ENCODE measurements at places on chromosomes 7 and 10.

DNA sequence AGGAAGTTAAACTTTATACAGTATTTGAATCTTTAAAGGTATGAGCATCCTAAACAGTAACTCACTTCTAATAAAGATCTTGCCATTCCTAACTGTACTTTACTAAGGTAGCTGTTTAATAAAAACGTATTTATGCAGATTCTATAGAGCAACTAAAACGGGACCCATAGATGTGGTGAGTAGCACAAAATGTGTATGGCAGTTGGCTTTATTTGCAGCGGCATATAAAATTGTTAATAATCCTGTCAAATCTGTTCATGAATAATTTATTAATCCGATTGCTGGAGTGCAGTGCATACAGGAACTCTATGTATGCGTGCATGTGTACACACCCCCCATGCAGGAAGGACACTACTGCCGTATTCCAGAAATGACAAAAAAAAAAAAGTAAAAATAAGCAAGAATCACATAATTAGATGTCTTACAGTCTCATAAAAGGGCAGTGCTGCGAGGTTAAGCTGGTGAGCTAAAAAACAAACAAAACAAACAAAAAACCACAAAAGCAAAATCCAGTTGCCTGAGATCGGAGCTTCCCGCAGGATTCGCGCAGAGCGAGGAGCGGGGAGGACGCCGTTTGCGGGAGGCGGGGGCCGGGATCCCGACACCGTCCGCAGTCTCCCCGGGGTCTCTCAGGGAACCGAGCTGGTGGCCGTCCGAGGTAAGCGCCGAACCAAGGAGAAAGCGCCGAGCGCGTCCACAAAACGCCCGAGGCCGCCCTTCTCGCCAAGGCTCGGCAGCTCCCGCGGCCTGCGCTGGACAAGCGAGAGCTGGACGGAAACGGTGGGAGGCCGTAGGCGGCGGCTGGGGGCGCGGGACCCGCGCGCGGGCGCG lies 518 bp upstream of the COMMD3 start:
- no peak for DNase-seq

- no peak for DNase-seq
Observed at GRCh38 chr10:49123981-49124950, 8.9 kb upstream of the VSTM4 start.

GRCh38 chr7:91276909-91277308 lies 12.7 kb downstream of the FZD1 start:
- no peak for DNase-seq

- DNase-seq = no peak
Observed at GRCh38 chr10:48895803-48896195, 43.8 kb downstream of the LRRC18 start.

DNA sequence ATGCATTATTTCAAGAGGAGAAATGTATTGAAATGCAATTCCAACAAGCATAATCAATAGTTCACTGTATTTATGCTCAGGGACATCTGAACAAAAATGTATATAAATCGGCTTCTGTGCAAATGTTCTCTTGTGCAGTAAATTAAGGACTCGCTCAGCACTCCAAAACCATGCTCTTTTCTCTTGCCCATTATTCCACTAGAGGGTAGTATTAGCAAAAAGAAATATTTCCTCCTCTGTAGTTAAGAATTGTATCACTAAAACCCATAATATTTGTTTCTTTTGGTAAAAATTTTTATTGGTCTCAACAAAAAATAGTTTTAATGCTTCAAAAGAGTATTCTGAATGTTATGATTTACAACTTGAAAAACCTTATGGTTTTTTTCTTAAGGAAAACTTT lies 803.1 kb downstream of the PCDH15 start:
- no peak for DNase-seq

DNA sequence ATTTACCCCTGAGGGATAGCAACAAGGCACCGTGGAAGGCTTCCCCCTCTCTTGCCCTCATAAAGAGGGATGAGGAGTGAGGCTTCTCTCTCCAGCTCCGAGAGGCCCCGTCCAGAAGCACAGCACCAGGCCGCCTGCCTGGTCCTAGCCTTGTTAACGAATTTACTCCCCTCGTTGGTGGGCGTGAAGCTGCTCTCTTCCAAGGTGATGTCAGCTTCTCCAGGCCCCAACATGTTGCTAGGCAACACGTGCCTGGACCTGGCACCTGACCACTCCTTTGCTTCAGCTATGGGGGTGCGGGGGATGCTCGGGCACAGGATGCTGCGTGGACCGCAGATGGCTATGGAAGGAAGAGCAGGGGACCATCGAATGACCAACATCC lies 135.2 kb upstream of the MGMT start:
- DNase-seq = no peak

GRCh38 chr10:101597091-101597900 lies 9.2 kb downstream of the DPCD start:
- DNase-seq = no peak

- no peak for DNase-seq
Observed at GRCh38 chr7:108071551-108071950, 58.6 kb downstream of the LAMB4 start.

- DNase-seq = no peak
Observed at GRCh38 chr7:72020311-72020710, 391.8 kb downstream of the CALN1 start.

DNA sequence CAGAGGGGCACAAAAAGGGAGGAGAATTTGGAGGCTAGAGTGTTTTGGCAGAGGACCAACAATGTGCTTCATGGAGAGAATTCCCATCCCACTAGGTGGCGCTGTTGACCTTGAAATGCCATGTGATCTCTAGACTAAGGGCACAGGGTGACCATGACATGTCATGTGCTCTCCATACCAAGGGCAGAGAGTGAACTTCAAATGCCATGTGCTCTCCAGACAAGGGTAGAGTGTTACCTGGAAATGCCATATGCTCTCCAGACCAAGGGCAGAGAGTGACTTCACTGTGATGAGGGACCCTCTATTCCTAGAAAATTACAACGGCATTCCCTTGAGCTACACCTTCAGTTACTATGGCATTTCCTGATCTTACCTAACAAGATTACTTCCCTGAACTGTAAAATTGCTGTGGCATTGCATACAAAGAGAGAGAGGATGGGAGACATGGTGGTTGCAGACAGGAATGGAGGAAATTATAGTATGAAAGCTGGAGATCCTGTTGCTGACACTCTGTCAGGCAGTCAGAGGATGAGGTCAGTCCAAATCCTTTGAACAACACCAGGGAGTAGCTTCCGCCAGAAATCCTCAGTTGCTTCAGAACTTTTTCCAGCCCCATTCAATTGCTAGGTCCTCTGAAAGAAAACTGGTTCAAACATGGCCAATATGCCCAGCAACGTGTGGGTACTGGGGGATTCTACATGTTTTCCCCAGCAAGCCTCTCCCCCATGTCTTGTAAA lies 60.9 kb upstream of the ACSM6 start:
- peak; percentile 73 for DNase-seq

DNA sequence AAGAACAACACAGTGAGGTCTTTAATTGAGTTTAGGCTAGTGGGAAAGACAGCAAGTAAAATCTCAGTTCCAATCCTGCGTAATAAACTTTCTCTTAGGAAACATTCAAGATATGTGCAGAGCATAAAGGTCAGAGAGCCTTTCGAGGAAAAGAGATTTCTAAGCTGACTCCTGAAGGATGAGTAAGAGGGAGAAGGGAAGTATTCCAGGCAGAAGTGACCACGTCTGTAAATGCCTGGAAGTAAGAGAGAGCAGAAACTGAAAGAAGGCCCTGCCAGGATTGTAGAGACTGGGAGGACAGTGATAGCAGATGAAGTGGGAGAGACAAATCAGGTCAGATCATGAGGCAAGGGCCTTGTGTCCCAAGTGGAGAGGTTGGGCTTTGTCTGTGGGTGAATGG lies 41.8 kb downstream of the PNLIPRP3 start:
- DNase-seq = no peak

- no peak for DNase-seq
Observed at GRCh38 chr7:7820409-7820808, 102.0 kb upstream of the RPA3 start.

DNA sequence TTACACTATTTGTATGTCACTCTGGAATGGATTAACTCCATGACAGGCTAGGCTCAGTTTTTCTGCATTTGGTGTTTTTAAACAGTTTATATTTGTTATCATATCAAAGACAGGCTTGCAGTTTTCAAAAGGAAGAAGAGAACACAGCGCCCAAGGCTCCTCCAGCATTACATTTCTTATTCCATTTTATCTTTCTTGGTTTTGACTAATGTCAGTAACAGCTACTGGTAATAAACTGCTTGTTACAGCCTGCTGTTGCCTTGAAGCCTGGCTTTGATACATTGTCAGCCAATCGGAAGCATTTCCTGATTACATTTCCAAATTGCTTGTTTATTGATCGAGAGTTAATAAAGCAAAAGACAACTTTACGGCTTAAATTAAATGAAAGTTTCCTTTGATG lies 166.0 kb upstream of the MDFIC start:
- no peak for DNase-seq

- DNase-seq = no peak
Observed at GRCh38 chr10:95739056-95739455, 16.9 kb upstream of the ENTPD1 start.

DNA sequence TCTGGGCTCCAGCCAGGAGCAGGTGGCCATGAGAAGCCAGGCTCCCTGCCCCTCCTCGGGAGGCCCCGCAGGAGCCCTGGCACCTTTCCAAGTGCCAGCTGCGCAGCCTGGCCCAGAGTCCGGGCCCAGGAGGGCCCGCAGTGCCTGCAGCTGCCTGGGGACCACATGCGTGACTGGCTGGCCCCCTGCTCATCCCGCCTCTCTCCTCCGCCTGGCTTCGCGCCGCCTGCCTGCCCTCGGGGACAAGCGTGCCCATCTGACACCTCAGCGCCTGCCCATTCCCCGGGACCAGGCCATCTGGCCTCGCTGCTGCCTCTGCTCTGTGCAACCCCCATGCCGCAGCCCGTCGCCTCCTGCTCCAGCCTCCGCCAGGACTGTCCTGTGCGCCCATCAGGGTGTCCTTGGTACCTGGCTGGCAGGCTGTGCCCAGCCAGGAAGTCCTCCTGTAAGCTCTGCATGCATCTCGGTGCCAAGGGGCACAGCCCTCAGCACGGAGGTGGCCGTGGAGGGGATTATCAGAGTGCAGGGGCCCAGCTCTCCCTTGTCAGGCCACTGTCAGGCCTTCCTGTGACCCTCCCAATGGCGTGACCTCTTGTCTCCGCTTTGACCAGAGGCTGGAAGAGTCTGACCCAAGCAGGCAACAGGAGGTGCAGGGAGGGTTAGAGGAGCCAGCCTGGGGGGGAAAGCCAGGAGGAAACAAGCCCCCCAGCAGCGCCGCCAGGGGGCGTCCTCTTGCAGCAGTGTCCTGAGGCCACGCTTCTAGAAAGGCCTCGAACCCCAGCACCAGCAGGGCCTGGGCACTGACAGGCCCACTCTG lies 50.5 kb downstream of the TMEM209 start:
- DNase-seq = no peak

DNA sequence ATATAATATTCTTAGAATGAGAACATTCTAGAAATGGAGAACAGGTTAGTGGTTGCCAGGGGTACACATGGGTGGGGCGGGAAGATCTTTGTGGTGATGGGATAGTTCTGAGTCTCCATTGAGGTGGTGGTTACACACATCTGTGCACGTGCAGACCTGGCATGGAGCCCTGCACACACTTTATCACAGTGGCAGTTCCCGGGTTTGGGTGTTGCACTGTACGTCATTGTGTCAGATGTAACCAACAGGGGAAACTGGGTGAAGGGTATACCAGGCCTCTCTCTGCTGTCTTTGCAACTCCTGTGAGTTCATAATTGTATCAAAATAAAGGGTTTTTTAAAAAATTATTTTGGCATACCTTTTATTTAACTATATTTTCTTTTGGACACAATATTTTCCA lies 51.1 kb downstream of the LMTK2 start:
- no peak for DNase-seq

GRCh38 chr10:13955409-13956068 lies 368.8 kb downstream of the PRPF18 start:
- DNase-seq = peak; percentile 48

- no peak for DNase-seq
Observed at GRCh38 chr10:73854310-73854709, 20.0 kb downstream of the CAMK2G start.

DNA sequence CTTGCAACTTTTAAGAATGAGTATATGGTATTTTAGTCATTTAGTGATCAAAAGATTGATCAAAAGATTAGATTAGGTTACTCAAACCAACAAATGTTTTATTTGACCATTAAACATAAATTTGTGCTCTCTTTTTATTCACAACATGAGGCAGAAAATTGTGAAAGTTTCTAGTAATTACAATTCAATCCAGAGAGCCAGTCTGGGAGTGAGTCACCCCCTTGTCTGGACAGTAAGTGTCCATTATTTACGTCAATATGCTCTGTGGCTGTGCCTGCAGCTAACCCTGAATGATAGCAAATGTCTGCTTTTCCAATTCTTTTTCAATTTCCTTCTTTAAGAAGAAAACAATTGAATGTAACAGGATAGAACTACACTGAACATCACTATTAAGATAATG lies 27.9 kb downstream of the GNG11 start:
- peak; percentile 90 for DNase-seq

- no peak for DNase-seq
Observed at GRCh38 chr7:148790850-148791249, 92.1 kb downstream of the CUL1 start.

DNA sequence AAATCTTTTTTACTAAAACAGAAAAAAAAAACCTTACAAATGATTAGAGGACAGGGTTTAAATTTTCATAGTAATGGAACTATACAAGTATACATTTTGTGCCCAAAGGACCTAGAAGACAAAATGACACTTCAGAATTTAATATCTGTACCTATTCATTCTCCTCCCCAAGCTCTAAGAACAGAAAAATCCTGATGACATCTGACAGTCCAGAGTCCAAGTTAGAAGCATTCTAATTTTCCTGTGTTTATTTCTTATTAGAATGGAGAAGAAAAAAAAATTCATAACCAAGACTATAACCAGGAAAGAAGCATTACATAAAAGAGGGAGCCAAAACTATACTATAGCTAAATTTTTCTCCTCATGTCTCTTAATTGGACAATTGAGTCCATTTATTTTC lies 138.9 kb upstream of the SLC13A1 start:
- no peak for DNase-seq

DNA sequence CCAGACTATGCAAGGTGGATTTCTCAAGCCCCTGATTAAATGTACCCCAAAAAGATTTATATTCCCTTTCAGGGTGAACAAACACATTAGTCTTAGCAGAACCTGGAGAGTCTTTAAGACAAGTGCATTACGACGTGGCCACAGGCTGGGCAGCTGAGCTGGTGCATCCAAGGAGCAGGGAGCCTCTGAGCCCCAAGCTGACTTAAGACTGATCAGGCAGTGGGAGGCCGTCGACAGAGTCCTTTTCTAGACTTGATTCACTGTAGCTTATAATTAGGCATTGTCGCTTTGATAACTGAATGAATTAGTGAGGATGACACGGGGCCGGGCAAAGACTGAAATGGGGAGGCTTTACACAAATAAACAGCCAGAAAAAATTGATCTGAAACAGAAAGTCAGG lies 353.2 kb downstream of the GPAM start:
- no peak for DNase-seq

DNA sequence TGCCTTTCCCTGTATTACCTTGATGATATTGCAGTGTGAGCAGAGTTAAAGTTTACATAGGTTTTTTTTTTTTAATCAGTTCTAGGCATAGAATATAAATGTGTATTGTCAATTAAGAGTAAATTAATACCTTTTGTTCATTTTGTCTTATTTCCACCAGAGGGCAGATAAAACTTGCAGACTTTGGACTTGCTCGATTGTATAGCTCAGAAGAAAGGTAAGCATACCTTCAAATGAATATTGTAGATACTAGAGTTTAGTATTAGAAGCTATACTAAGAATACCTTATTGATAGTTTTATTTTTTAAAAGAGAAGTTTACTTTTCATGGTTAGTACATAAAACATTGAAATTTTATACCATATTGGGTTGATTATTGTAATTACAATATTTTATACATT lies 86.8 kb downstream of the MPLKIP start:
- no peak for DNase-seq

- no peak for DNase-seq
Observed at GRCh38 chr10:80357851-80358125, 1.2 kb downstream of the DYDC2 start.

Measured in AG10803 (cell line).